Neural crest cell (in vitro differentiated cells): ENCODE measurements at places on chromosomes 7 and 10.
A peak's percentile ranks its signal among the peaks of the same experiment; 100 is the strongest.

DNA sequence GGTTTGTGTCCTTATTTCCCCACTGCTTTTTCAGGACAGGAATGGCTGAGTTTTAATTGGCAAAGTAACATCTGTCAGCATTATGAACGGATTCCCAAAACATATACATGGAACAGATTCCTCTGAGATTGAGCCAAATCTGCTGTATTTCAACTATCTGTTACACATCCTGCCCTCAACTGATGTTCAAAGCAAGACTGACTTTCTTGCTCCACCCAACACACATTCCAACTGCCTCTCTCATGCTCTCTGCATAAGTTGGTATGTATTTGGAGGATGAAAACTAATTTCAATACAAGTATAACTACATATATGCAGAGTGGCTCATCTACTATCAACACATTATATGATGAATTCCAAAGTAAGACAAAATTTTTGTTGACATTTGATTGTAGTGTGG is 342.2 kb downstream of the GATA3 start:
- no peak overlapping the region for H3K27ac ChIP-seq
- no peaks in the 10 kb centered on the region for H3K4me1 ChIP-seq
- H3K4me3 ChIP-seq = no peak overlapping the region
- DNase-seq = no peak

DNA sequence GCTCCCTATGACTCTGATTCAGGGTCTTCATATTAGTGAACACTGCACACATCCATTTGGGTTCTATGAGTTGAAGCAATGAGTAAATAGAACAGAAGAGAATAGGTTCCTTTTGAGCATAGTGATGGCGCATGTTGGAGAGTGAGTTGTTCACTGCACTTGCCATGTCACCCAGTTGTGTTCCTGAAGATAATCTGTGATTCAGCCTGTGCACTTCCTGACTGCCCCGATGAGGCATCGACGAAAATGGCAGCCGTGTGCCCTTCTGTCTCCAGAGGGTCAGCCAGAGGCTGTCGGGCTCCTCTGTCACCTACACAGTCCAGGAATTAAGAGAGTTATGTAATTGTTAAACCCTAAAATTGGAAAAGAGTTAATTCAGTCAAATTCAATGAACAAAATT is 94.7 kb downstream of the GALNT11 start:
- H3K27me3 ChIP-seq = no peaks in the 10 kb centered on the region
- DNase-seq = no peak
- H3K27ac ChIP-seq = no peak overlapping the region
- H3K4me3 ChIP-seq = no peak overlapping the region
- H3K36me3 ChIP-seq = peaks cover 49% of the 10 kb centered on the region

DNA sequence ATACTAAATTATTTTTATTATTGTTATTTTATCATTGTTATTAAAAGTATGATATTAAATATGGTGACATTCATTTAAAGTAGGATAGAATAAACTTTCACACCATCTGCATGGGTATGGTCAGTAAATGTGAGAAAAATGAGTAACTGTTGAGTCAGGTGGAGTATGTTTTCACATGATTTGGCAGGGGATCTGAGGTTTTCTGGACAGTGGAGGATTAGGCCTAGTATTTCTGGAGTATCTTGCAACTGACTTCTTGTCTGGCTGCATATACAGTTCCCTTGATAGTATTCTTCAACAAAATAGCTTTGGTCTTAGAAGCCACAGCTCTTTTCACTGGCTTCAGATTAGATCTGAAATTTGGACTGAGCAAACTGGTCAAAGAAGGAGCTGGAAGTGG is 54.5 kb downstream of the GBF1 start:
- peaks cover 13% of the 10 kb centered on the region for H3K4me1 ChIP-seq
- H3K27ac ChIP-seq = no peak overlapping the region
- H3K27me3 ChIP-seq = no peaks in the 10 kb centered on the region
- peaks cover 12% of the 10 kb centered on the region for H3K36me3 ChIP-seq
- H3K4me3 ChIP-seq = no peak overlapping the region
- no peak for DNase-seq

- peaks cover 4% of the 10 kb centered on the region for H3K4me1 ChIP-seq
- H3K27ac ChIP-seq = no peak overlapping the region
- DNase-seq = no peak
- H3K27me3 ChIP-seq = no peaks in the 10 kb centered on the region
- no peaks in the 10 kb centered on the region for H3K36me3 ChIP-seq
- peak overlapping the region; percentile 23 for H3K4me3 ChIP-seq
Measured at GRCh38 chr10:43204042-43204942, 62.6 kb downstream of the RASGEF1A start.

DNA sequence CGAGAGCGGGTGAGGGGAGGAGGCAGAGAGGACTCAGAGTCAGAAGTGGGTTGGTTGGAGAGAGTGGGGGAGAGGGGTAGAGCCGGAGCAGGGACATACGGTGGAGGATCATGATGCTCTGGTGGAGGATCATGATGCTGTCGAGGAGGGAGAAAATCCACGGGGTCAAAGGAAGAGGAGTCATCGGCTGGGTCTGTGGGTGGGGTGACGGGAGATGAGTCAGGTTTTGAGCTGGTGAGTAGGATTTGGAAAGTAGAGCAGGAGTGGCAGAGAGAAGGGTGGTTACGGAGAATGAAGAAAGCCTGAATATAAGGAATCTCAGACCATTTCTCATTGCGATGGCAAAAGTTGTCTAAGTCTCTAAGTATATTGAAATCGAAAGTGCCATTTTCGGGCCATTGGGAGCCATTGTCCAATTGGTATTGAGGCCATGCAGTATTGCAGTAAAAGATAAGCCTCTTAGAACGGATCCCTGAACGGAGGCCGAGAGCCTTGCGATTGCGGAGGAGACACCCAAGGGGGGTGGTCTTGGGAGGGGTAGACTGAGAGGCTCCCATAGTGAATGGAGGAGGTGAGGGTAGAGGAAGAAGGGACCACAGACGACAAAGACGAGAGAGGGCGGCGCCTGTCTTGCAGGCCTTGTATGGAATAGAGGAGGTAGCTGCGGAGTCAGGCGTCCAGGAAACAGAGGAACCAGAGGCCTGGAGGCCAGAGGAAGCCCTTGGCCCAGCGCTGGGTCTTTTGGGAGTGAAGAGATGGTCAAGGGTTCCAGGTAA is 23.8 kb downstream of the SCIN start:
- peaks cover 5% of the 10 kb centered on the region for H3K36me3 ChIP-seq
- DNase-seq = no peak
- no peaks in the 10 kb centered on the region for H3K4me1 ChIP-seq
- H3K27ac ChIP-seq = peak overlapping the region; percentile 73
- no peaks in the 10 kb centered on the region for H3K27me3 ChIP-seq
- H3K4me3 ChIP-seq = no peak overlapping the region

DNA sequence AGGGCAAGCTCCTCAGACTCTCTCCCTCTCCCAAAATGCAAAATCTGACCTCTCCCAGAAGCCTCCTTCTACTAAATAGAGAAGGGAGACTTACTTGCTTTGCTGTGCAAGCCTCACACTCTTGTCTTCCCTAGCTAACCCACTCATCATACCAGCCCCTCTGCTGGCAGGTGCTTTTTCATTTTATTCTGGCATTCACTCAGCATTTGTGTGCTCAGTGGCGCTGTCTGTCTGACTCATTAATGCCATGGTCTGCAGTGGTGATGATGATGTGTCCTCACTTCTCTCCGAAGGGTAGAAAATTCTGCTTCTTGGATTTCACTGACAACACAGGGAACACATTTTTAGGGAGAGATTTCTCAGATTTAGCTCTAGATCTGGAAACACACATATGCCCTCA is 22.0 kb upstream of the BTRC start:
- no peak overlapping the region for H3K4me3 ChIP-seq
- peaks cover 3% of the 10 kb centered on the region for H3K27me3 ChIP-seq
- H3K36me3 ChIP-seq = no peaks in the 10 kb centered on the region
- H3K4me1 ChIP-seq = peaks cover 7% of the 10 kb centered on the region
- H3K27ac ChIP-seq = no peak overlapping the region

- H3K36me3 ChIP-seq = no peaks in the 10 kb centered on the region
- peaks cover 15% of the 10 kb centered on the region for H3K27me3 ChIP-seq
- DNase-seq = no peak
- no peak overlapping the region for H3K4me3 ChIP-seq
- no peak overlapping the region for H3K27ac ChIP-seq
Measured at GRCh38 chr10:128361487-128361886, 235.3 kb upstream of the MKI67 start.

GRCh38 chr7:97022491-97023306 is 1.9 kb downstream of the DLX5 start:
- H3K27me3 ChIP-seq = peaks cover 99% of the 10 kb centered on the region
- peaks cover 51% of the 10 kb centered on the region for H3K4me1 ChIP-seq
- H3K36me3 ChIP-seq = no peaks in the 10 kb centered on the region
- no peak for DNase-seq
- no peak overlapping the region for H3K27ac ChIP-seq

DNA sequence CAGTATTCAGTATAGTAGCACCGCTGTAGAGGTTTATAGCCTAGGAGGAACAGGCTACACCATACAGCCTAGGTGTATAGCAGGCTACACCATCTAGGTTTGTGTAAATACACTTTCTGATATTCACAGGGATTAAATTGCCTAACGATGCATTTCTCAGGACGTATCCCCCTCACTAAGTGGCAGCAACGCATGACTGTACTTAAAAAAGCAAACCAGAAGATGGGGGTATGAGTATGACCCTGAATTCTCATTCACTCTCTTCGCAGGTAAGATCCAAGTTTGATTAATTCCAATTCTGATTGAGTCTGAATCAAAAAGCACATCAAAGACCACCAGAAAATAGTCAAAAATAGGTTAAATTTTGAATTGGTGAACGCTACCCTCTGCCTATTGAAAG is 972 bp downstream of the ORC5 start:
- DNase-seq = no peak
- peak overlapping the region; percentile 96 for H3K27ac ChIP-seq
- H3K4me3 ChIP-seq = peak overlapping the region; percentile 96
- H3K4me1 ChIP-seq = peaks cover 37% of the 10 kb centered on the region

DNA sequence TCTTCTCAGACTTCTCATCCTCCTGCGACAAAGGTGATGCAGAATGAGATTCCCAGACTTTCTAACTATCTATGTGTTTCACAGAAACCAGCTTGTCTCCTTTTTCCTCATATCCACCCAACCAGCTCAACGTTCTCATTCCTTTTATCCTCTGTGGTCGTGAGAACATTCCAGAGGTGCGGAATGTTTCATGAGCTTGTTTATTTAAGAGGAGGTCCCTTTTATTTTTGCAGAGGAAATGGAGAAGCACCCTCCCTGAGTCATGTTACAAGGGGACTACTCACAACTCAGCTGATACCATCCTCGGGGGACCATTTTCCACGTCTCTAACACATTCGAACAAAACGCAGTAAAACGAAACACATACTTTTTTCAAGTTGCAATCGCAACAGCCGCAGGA is 93.2 kb downstream of the ZRANB1 start:
- no peak overlapping the region for H3K4me3 ChIP-seq
- H3K27me3 ChIP-seq = no peaks in the 10 kb centered on the region
- DNase-seq = no peak
- peaks cover 38% of the 10 kb centered on the region for H3K4me1 ChIP-seq
- no peak overlapping the region for H3K27ac ChIP-seq

- no peaks in the 10 kb centered on the region for H3K4me1 ChIP-seq
- no peak overlapping the region for H3K4me3 ChIP-seq
- no peaks in the 10 kb centered on the region for H3K27me3 ChIP-seq
- H3K27ac ChIP-seq = no peak overlapping the region
- H3K36me3 ChIP-seq = no peaks in the 10 kb centered on the region
- no peak for DNase-seq
Measured at GRCh38 chr7:29426587-29426986, 137.0 kb upstream of the PRR15 start.

DNA sequence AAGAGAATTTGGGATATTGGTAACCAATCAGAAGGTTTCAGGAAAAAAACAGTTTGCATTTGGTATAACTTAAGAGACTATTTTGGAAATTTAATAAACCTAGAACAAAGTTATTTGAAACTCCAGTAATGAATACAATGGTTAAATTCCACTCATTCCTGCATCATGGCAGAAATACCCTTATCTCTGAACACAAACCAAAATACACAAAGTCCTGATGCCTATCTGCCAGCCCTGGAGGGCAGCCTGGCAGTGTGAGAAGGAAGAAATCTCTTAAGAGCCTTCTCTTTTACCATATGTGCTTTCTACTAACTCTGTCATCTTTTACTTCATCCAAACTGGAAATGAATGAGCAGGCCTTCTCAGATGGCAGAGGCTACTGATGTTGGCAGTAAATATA is 147.1 kb upstream of the LYZL1 start:
- no peak for DNase-seq
- no peak overlapping the region for H3K4me3 ChIP-seq
- no peaks in the 10 kb centered on the region for H3K36me3 ChIP-seq
- peaks cover 14% of the 10 kb centered on the region for H3K27me3 ChIP-seq

DNA sequence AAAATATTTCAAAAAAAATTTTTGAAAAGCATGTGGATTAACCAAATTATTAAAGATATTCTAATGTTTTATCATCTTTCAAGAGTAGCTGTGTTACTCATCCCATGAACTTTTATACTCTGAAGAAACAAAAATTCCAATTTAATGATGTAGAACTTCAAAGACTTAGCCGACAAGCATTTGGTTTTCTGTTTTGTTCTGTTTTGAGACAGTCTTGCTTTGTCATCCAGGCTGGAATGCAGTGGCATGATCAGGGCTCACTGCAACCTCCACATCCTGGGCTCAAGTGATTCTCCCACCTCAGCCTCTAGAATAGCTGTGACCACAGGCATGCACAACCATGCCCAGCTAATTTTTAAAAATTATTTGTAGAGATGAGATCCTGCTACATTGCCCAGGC is 17.8 kb upstream of the LCOR start:
- H3K27me3 ChIP-seq = peaks cover 5% of the 10 kb centered on the region
- no peak for DNase-seq
- no peaks in the 10 kb centered on the region for H3K36me3 ChIP-seq

- peaks cover 3% of the 10 kb centered on the region for H3K4me1 ChIP-seq
- H3K27me3 ChIP-seq = no peaks in the 10 kb centered on the region
- H3K4me3 ChIP-seq = no peak overlapping the region
- H3K36me3 ChIP-seq = peaks cover 3% of the 10 kb centered on the region
- no peak overlapping the region for H3K27ac ChIP-seq
Measured at GRCh38 chr7:17646253-17646956, 293.9 kb downstream of the SNX13 start.

DNA sequence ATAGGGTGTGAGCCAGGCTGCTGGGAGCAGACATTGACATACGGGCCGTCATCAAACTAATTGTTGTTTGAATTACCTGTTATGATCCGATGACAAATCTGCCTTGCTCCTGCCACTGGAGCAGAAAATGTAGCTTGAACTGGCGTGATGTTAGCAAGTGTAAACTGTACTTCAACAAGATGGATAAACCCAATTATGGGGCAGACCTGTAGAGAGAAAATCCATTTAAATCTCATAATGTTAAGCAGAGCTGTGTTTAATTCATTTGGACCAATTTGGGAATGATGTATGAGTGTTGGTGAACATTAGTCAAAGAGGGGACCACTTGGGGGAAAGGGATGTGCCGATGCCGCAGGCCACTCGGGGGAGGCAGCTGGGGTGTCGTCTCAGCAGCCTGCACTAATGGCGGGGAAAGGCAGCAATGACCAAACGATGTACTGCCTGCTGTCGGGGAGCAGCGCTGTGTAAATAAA is 27.4 kb downstream of the TCF7L2 start:
- H3K4me1 ChIP-seq = peaks cover 18% of the 10 kb centered on the region
- no peaks in the 10 kb centered on the region for H3K27me3 ChIP-seq
- H3K27ac ChIP-seq = peak overlapping the region; percentile 73
- DNase-seq = no peak
- H3K4me3 ChIP-seq = no peak overlapping the region
